ENCODE measurements at places on chromosomes 7 and 10. TPM values are rescaled to one million over a fixed set of nuclear protein-coding genes. Genes with fewer than 3 reads are reported as not detected.

SH2D4B gene
- total RNA-seq: 0.32 TPM

DNA sequence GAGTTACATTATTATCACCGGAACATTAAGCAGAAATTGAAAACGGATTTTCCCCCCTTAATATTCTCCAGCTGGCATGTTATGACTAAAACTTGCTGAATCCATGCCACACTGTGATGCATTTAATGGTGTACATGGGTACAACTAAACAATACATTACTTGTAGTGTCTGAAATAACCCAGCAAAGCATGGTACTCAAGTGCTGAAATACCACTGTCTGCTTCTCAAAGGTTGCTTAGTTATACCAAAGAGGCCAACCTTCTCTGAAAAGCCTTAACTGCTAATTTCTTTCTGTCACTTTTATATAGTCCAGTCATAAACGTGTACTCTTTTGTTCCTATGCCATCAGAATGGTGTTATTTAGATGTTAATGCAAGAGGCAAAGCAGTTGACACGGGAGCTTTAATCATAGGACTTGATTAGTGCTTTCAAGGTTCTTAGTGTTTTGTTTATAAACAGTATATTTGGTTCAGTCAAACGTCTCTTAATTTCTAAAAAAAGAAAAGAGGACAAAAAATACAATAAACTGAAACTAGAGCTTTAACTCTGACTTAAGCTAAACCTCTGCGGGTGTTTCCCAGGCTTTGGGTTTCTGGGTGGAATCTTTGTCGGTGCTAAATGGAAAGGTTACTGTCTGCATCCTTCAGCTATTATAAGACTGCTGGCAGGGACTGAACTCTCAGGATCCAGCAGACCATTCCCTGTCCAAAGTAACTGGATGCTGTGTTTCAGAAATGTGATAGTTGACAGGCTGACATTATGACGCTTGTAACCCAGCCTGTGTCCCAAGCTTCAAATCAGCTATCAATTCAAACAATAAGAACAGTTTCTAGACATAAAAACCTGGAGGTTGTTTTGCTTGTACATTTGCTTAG, 202.6 kb downstream of the PPP1R3A start:
- ATAC-seq: no peak

GRCh38 chr10:132550366-132551092, 12.9 kb downstream of the INPP5A start:
- no peak for ATAC-seq

CTBP2 gene
- 0.74 TPM for total RNA-seq

DNA sequence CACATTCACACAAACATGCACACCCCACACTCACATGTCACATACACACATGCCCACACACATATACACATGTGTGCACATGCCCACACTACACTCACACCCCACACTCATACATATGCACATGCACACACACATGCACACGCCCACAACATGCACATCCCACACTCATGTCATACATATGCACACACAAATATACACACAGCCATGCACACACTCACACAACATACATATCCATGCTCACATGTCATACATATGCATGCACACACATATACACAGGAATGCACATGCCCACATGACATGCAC, 219.8 kb downstream of the DNAJB6 start:
- ATAC-seq: no peak

DNA sequence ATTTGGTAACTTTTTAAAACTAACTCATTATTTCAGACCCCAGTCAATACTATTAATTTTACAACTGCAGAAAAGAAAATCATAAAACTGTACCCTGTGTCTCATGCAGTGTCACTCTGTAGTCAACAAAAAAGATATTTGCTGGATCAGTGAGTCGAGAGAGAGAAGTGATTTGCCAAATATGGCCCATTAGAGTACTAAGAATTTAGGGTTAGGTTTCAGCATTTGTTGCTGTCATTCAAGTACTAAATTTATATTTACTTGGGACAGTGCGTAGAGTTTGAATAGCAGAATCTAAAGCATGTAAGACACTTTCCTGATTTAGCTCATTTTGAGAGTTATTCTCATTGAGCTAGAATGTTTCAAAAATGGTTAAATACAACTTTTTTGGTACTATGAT, 38.9 kb downstream of the CACNA2D1 start:
- no peak for ATAC-seq

GRCh38 chr7:143261901-143262300, 1.3 kb upstream of the GSTK1 start:
- no peak for ATAC-seq

- ATAC-seq: no peak
Observed at GRCh38 chr10:61355211-61355610, 98.0 kb downstream of the TMEM26 start.

DNA sequence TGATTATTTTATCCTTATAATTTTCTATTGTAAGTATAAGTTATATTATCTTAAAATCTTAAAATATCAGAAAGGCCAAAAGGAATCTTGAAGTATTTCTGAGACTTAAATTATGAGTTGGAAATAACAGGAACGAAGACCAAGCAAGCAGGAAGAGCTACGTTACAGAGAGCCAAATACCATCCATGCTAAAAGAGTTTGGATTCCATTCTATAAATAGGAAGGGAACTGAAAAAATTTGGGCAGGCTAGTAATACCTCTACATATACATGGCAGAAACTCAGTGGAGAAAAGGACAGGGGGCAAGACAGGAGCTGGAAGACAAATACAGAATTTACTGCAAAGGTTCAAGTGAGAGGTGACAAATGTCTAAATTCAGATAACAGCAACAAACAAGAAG, 16.7 kb downstream of the ITGB1 start:
- no peak for ATAC-seq

- no peak for ATAC-seq
Observed at GRCh38 chr7:30930621-30931020, 19.0 kb downstream of the AQP1 start.

- ATAC-seq: peak; percentile 46
Observed at GRCh38 chr7:107742678-107743566, 1.0 kb upstream of the CBLL1 start.

- no peak for ATAC-seq
Observed at GRCh38 chr10:46292573-46293023, 5.8 kb downstream of the ANTXRL start.

FXYD4 gene
- not detected for total RNA-seq

- no peak for ATAC-seq
Observed at GRCh38 chr10:108241166-108241565, 1076.7 kb upstream of the SORCS1 start.

DNA sequence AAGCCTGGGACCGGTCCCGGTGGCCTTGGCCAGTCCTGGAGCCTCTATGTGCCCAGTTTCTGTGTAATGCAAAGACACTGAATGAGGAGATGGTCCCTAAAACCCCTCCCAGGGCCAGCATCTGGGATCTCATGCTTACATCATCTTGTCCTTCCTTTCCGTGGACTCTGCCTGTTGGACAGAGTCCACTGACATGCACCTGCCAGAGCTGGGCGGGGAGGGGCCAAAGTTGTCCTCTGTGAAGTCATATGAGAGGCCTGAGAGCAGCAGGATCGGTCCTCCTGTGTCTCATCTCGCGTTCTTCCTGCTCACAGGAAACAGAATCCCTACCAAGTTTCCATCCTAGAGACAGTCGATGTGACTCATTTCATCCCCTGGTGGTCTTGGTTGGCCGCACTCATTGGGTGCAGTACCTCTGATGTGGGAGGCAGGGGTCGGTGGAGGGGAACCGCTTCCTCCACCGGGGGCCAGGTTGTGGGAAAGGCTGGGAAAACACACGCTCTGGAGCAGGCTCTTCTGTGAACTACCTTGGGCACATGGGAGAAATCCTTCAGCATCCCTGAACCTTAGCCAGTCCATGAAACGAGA, 389.6 kb upstream of the PODXL start:
- ATAC-seq: no peak

UTF1 gene
- not detected for total RNA-seq

- ATAC-seq: no peak
Observed at GRCh38 chr10:22780474-22780885, 66.1 kb upstream of the PIP4K2A start.

DNA sequence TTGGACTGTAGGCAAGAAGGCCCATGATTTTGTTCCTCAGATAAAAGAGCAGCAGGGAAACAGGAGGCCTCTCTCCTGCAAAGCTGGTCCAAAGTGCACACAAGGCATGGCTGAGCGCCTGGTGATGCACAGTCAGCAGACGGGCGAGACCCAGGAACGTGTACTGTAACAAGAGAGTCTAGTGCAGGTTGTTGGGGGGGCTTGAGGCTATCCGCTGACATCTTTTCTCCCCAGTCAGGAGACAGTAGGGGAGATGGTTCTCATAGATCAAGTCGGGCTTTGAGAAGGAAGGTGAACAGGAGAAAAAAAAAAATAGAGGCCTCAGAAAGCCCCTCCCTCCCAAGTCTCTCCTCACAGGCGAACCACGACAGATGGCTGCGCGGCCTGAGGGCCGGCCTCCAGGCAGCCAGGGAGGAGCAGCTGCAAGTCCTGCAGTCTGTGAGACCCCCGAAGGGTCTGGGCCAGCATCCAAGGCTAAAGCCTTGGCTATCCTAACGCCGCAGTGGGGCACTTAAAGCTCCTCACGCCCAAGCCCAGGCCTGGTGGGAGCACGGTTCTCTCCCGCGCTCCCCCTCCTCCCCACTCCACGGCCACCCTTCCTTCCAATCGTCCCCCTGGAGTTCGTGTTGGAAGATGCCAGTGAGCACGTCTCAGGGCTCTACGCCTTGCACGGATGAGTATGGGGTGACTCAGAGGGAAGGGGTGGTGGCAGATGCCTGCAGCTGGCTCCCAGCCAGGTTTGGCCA, 68.3 kb downstream of the PRKAG2 start:
- ATAC-seq: no peak

PTPRZ1 gene
- not detected for total RNA-seq

- ATAC-seq: no peak
Observed at GRCh38 chr10:52706332-52707070, 66.1 kb downstream of the MBL2 start.

DNA sequence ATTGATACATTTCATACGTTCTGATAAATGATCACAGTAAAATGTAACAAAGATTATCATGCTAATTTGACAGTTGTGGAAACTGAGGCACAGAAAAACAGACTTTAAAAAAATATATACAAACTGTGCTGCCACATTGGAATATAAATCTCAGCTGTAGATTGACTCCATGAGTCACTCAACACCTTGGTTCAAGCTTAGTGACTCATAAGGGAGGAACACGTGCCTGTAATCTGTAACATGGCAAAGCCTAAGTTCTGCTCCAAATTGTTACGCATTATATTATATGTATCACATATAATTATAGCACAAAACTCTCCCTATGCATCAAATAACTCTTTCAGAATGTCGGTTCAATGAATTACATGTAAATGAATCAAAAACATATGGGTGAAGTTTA, 1047.5 kb downstream of the GATA3 start:
- ATAC-seq: no peak

DNA sequence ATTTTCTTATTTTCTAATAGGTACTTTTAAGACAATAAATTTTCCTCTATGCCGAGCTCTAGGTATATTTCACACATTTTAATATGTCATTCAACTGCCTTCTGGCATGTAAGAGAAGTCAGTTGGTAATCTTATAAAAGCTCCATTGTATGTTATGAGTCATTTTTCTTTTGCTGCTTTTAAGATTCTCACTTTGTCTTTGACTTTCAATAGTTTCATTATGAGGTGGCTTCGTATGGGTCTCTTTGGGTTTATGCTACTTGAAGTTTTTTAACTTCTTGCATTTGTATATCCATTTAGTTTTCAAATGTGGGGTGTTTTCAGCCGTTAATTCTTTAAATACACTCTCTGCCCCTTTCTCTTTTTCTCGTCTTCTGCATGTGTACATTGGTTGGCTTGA, 80.5 kb downstream of the ABCA13 start:
- ATAC-seq: peak; percentile 74

GRCh38 chr10:74120911-74121310, 29.7 kb downstream of the AP3M1 start:
- ATAC-seq: no peak

DNA sequence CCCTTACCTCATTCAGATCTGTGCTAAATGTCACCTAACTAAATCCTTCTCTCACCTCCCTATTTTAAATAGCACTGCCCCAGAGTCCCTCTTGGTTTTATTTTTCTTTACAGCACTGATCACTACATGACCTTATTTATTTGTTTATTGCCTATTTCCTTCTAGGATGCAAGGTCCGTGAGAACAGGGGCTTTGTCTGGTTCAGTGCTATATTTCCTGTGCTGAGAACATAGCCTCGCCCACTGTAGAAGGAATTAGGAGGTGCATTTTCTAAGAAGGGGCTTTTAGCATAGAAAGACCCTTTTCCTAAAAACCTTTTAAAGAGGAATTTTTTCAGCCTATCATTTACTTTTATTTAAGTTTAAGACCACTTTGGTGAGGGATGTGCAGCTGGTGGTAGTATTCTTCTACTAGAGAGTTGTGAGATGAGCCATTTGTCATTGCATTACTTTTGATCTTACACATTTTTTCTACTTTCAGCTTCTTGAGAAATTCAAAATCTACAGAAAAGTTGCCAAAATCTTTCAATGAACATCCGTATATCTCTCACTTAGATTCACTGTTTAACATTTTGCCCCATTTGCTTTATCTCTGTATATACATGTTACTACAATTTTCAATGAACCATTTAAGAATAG, 13.5 kb upstream of the PCGF5 start:
- ATAC-seq: peak; percentile 49

GRCh38 chr7:163298-163695, 29.1 kb upstream of the FAM20C start:
- ATAC-seq: no peak
